SK-N-SH (cell line): ENCODE measurements at places on chromosomes 2 and 18. TPM values are rescaled to one million over a fixed set of nuclear protein-coding genes. Genes with fewer than 3 reads are reported as not detected.

GRCh38 chr2:234670806-234671205 is 173.9 kb upstream of the ARL4C start:
- no peak for DNase-seq

- DNase-seq: no peak
Measured at GRCh38 chr2:197628043-197628500, 47.3 kb downstream of the RFTN2 start.

DNA sequence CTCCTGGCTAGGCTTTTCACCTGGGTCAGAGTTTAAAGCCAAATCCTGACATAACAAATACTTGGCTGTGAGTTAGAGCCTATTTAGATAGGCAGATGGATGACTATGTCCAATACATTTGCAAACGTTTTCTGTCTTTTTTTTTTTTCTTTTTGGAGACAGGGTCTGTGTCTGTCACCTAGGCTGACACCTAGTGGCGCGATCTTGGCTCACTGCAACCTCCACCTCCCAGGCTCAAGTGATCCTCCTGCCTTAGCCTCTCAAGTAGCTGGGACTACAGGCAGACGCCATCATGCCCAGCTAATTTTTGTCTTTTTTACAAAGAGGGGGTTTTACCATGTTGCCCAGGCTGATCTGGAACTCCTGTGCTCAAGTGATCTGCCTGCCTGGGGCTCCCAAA is 124.8 kb downstream of the DYM start:
- DNase-seq: no peak

DNA sequence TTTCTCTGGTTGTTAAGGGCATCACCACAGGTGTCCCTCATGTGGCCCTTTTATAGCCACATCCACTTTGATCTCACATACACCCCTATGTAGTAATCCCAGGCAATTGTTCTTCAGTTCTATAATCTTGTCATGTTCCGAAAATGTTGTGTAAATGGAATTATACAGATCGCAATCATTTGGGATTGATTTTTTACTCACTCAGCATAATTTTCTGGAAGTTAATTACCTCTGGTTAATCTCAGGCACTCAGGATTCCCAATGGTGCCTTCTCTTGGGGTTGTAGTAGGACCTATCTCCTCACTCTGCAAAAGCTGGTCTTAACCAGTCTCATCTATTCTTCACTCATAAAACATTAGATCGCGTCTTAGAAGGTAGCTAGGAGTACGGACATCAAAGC is 1549.6 kb upstream of the DDX18 start:
- DNase-seq: no peak

- DNase-seq: no peak
Measured at GRCh38 chr2:241096979-241097378, 5.1 kb downstream of the MTERF4 start.

DNA sequence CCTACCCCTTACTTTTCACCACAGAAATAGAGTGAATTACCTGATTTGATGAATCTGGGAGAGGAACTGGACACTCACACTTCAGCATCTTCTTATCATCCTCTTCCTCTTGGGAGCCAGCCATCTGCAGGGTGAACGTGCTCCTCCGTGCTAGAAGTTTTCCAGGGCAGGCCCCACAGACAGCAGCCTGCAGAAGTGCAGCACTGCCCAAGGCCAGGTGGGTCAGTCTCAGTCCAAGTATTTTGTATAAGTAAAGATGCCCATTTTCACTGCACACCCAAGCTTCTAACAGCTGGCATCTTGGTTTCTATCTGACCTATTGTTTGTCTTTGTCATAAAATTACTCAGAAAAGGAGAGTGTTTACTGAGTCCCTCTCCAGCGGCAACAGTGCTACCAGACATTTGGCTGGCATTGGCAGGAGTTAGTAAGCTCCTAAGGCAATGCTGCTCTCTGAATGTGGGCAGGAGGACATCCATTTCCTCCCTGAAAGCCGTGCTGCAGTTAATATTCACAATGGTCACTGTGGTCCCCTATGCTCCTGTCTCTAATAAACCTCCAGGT is 222.6 kb upstream of the CTAGE1 start:
- no peak for DNase-seq

DNA sequence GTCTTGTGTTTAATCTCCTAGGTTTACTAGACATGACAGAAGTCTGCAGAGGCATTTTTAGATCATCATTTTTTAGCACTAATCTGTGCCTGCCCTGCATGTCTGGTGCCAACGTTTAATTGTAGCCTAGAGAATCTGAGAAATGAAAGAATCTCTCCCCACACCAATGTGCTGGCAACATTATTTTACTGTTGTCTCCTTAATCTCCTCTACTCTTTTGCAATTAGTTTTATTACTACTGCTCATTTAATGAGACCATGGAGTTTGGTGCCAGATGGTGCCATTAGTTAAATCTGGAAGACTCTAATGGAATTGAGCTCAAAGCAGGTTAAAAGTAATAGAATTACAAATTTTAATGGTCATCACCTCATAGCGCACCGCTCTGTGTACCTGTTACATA is 4.0 kb upstream of the SPP2 start:
- DNase-seq: no peak

DNA sequence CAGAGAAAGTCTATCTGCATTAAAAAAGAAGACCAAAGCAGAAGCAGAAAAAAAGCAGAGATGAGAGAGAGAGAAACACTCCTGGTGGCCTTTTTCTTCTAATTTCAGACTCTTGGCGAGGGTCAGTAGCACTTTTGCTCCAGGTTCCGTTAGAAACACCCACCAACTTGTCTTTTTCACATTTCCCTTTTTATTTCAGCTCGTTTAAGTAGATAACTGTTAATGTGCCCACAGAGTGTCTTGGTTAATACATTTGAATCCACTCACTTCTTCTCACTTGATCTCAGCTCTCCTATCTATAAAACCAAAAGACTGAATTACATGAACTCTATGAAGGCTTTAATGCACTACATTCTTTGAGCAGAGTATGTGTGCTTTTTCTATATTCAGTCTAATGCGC is 63.1 kb downstream of the AAK1 start:
- no peak for DNase-seq

DNA sequence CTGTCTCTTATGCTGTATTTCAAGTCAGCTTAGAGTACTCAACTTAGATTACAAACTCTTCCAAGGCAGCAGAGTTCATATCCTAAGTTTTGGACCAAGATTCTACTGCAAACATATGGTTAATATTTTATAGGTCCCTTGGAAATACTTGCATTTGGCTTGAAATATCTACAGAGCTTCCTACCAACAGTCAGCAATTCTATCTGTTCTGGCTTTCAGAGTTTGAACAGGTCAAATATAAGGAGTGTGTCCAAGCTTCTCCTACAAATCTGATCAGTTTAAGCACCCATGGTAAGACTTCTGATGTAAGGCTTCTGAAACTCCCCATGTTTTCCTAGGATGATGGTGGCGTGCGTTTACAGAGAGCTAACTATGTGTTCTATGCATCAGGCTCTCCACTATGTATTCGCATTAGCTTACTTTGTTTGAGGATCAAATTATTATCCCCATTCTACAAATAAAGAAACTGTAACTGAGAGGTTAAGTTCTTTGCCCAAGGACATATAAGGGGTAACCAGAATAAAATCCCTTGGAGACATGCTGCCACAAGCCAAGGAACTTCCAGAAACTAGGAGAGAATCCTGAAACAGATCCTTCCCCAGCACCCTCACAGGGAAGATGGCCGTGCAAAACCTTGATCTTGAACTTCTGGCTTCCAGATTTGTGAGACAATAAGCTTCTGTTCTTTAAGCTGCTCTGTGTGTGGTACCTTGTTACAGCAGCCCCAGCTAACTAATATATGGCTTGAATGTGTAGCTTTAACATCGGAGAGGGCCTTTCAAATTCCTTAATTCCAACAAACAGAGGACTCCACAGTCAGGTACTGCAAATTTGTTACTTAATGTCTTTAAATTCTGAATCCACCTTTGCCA is 55.1 kb downstream of the ATP8B1 start:
- DNase-seq: no peak

DNA sequence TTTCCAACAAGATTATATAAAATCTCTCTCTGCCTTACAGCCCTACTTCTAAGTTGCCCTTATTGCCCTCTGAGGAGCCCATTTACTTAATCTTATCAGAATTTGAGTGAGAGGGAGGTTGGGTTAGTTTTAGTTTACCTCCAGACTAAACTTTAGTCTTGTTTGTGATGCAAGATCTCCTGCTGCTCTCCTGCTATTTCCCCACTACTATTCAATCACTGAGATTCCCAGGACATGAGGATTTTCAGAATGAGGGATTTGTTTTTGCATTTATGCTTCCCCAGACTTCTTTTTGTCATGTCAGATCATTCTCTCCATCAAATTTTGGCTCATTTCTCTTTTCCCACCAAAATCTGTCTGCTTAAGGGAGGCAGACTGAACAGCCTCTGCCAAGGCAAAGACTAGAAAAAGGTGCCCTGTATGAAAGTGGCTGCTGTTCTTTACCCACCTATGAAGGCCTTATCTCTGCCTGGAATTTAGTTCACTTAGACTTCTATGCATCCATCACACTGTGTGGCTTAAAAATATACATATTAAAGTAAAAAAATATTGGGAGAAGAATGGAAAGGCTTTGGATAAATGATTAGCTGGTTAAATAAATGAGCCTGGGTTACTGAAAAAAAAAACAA is 401.3 kb downstream of the PID1 start:
- no peak for DNase-seq

- DNase-seq: no peak
Measured at GRCh38 chr2:127536707-127537541, 1.4 kb downstream of the MYO7B start.

- DNase-seq: no peak
Measured at GRCh38 chr2:127694986-127695385, 6.3 kb upstream of the SFT2D3 start.

- DNase-seq: no peak
Measured at GRCh38 chr2:159879051-159879604, 81.1 kb upstream of the CD302 start.

- DNase-seq: no peak
Measured at GRCh38 chr2:36869606-36870005, 96.7 kb downstream of the STRN start.

DNA sequence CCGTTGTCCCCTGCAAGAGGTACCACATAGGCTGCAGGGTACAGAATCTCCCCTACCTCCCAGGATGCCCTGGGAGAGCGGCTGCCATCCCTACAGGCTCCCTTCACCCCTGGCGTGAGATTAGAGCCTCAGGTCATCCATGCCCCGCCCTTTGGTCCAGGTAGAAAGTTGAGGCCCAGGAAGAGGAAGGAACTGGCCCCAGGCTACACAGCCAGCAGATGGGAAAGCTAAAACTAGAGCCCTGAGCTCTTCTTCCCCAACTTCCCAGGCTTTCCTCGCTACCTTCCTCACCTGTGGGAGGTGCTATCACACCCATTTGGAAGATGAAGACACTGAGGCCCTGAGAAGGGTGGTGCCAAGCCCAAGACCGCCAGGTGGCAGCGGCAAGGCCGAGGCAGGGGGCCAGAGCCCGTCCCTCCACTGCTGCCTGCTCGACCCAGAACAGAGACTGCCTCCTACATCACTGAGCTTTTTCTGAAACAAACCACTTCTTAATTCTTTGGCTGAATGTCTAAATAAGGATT is 25.8 kb downstream of the CIB4 start:
- DNase-seq: peak; percentile 45

Gene DSC1
- not detected in 2 replicates for polyA plus RNA-seq

Gene SLC35F5
- 16.8 and 26.7 TPM in 2 replicates for polyA plus RNA-seq

Gene NMUR1
- not detected in 2 replicates for polyA plus RNA-seq

Gene CAVIN2
- polyA plus RNA-seq: 1.5 and 1.7 TPM in 2 replicates

Gene PER2
- polyA plus RNA-seq: 0.82 and 0.96 TPM in 2 replicates
